ENCODE measurements at places on chromosomes 7 and 10.

DNA sequence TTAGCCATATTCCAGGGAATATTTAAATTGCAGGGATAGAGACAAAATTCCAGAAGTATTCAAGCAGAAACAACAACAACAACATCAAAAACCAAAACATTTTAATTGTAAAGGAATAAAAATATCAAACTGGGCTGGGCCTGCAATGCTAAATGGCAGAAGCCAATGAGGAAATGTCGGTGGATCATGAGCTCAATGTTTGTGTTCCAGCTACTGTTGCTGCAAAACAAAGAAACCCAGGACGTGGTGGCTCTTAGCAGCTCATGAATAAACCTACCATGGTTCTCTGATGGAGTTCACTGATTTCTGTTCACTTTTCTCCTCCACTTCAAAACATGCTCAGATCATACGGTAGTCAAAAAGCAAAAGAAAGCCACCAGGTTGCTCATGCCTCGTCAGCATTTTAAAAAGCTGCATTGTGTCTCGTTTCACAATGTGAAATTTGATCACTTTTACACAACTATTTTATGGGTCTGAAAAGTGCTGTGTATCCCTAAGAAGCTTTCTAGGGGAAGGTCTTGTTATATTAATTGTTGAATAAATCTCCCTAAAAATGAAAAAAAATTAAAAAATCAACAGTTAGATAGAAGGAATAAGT, 54.0 kb downstream of the ASNS start:
- no peak for DNase-seq

DNA sequence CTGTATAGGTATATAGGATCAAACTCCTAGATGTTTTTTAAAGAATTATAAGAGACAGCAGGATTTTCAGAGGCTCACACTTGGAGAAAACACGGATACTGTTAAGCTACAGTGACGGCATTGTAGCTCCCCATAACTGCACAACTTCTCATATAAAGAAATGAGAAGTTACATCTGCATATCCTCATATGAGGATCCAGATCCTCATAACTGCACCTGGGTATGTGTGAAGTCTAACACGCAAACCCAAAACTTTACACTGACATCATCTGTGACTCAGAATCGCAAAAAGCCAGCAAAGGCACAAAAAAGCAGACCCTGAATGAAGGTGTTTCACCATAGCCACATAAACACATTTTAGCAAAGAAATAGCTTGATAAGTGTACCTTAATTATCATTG, 34.1 kb downstream of the NEBL start:
- DNase-seq: no peak

DNA sequence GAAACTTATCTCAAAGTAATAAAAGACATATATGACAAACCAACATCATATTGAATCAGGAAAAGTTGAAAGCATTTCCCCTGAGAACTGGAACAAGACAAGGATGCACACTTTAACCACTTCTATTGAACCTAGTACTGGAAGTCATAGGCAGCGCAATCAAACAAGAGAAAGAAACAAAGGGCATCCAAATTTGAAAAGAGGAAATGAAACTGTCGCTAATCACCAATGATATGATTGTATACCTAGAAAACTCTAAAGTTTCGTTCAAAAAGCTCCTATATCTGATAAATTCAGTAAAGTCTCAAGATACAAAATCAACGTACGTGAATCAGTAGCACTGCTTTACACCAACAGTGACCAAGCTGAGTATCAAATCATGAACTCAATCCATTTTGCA, 137.7 kb upstream of the TEX47 start:
- no peak for DNase-seq

DNA sequence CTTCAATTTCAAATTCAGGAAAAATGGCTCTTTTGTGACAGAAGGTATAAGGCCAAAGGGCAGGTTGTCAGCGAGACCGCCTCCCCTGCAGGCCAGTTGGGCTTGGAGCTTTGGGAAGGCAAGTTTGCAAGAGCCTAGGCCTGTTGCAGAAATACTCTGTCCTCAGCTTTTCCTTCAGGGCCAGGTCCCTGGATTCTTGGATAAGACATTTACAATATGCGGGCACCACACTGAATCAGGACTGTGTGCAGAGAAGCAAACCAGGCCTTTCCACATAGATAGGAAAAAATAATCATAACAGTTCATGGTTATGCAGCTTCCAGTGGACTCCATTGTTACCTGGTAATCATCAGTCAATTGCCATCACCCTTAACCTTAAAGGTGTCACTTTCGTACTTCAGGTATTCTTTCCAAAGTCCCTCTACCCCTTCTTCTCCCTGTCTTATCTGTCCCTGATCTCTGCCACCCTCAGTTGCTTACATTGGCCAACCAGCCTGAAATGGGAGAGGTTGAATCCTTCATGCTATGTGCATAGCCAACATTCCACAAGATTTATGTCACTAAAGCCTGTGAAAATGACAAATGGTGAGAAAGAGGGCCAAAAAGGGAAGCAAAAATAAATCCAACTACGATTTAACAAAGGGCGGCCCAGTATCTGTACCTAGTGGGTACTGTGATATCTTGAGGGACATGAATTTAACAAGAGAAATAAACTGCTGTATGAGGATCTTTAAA, 304.5 kb upstream of the NFE2L3 start:
- no peak for DNase-seq

- peak; percentile 84 for DNase-seq
Observed at GRCh38 chr7:27917119-27917518, 177.2 kb downstream of the TAX1BP1 start.

GRCh38 chr7:141374425-141374824, 176.8 kb upstream of the AGK start:
- DNase-seq: no peak

- DNase-seq: no peak
Observed at GRCh38 chr10:119973281-119973680, 80.8 kb downstream of the SEC23IP start.

DNA sequence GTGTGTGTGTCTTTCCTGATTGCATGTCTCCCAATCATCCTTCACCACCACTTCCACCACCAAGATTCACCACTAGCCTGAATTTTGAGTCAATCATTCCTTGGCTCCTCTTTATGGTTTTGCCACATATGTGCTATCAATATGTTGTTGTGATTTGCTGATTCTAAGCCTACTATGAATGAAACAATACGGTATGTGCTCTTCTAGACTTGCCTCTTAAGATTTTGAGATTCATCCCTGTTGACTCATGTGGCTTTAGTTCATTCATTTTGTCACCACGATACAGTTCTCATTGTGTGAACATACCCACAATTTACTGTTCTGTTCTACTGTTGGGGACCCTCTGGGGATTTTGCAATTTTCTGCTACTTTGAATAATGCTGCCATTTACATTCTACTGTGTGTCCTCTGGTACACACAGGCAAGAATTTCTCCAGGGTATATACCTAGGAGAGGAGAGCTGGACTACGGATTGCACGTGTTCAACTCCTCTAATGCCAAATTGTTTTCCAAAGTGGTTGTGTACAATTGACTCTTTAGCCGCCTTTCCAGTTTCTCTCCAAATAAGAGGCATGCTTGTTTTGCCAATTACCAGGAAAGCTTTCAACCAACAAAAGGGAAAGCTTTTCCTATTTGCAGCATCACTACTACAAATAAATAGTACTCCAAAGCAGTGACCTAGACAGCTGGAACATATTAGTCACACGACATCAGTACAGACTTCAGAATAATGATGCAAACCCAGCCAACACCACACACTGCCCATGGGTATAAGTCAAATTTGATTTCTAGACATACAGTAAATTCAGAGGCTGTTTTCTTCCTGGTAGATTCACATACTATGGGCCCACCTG, 30.0 kb downstream of the SGMS1 start:
- DNase-seq: no peak

DNA sequence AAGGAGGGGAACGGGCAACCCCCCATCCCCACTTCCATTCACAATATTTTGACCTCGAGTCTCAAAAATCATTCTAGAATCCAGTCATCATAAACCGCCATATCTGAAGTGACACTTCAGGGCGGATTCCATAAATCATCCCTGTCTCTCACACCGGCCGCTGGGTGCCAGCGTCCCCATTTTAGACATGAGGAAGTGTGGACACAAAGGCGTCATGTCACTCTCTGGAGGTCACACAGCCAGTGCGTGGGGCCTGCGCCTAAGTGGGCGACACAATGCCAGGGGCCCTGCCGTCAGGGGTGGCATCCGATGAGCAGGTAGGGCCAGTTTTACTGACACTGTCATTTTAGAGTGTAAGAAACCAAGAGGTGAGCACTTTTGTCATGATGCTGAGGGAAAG, 19.5 kb downstream of the KCNH2 start:
- no peak for DNase-seq

DNA sequence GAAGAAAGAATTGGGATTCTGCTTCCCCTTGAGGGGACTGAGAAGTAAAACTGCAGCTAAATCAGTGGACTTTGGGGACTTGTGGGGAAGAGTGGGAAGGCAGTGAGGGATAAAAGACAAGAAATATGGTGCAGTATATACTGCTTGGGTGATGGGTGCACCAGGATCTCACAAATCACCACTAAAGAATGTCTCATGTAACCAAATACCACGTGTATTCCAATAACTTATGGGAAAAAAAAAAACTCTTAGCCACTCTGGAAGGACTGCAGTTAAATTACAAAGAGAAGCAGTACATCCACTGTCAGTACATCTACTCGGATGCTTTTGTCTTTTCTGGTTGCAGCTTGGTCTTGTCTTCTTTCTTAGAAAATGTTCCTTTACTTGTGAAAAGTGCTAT, 27.4 kb upstream of the GOT1 start:
- DNase-seq: no peak

- DNase-seq: no peak
Observed at GRCh38 chr10:99621454-99622251, 1.4 kb upstream of the SLC25A28 start.

DNA sequence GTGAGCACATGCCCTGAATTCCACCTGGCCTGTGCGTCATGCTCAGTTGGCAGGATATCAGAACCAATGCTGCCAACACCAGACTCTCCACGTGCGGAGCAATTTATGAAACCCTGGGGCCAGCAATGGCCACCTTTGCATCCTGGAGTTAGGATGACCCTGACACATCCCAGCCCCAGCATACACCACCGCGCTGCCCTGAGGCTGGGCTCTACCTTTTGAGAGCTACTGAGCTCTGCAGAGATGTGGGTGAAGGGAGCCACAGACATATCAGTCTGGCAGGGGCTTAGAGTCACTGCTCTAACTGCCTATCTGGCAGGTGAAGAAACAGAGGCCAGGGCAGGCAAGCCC, 41.9 kb downstream of the SYPL1 start:
- peak; percentile 79 for DNase-seq
